ENCODE measurements at places on chromosomes 1 and 21. TPM values are rescaled to one million over a fixed set of nuclear protein-coding genes. Genes with fewer than 3 reads are reported as not detected.

GPA33 gene
- 2.3 TPM for total RNA-seq

TTC22 gene
- 3.0 TPM for total RNA-seq

ZNF697 gene
- 1.3 TPM for total RNA-seq

DNA sequence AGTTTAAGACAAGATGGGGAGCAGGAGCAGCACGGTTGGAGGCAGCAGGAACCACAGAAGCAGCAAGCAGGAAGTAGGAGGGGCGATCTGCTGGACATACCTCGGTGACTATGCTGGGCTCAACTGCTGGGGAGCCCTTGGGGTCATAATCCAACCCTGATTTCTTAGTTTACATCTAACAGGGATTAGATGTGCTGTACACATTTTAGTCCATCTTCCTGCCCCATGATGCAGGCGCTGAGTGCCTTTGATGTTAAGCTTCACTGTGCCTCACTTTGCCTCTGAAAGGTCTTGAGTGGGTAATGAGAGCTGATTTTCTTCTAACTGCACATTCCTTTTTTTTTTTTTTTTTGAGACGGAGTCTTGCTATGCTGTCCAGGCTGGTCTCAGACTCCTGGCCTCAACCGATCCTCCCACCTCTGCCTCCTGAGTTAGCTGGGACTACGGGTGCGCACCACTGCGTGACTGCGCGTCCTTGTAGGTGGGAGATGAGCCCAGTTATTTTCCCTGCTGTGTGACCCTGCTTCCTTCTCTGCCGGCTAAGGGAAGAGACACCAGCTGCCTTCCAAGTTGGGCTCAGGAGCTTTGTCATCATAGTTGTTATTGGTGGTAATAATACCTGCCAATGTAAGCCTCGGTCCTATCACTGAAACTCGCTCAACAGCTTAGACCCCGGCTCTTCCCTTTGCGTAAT, 1.1 kb upstream of the RCAN3 start:
- H3K27me3 ChIP-seq, result peaks cover 8% of the 10 kb centered on the region
- H3K4me3 ChIP-seq, result peak overlapping the region; percentile 83
- no peaks in the 10 kb centered on the region for H3K36me3 ChIP-seq
